ENCODE measurements at places on chromosomes 1 and 21.

DNA sequence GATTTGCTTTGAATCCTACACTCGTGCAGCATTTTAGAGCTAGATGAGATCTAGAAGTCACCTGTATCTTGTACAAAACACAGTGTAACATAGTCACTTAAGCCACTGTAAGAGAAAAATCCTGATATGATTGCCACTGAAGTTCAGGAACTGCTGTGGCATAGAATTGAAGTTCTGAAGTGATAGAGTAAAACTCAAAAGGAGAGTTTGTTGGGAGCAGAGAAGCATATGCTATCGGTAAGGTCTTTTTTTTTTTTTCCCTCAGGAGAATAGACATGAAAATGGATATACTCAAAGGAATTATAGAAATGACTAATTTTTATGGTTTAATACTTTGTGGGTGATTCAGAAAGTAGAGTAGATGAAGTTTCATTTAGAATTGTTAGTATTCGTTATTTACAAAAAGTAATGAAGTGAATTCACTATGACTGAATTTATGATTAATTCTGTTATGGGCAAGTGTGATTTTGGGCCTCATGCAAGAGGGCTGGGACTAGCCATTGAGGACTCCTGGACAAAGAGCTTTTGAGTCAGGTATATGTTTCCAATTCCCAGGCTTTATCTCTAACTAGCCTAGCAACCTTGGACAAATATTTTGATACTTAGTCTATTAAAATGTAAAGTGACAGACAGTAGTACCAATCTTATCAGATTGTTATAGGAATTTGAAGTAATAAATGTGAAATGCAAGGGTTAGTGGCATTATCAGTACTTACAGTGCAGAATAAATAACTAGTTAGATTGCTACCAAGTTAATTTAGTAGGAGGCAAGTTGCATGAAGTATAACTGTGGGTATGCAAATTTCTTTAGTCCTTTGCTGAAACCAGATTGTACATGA, 3.1 kb downstream of the KCTD3 start:
- DNase-seq: no peak

DNA sequence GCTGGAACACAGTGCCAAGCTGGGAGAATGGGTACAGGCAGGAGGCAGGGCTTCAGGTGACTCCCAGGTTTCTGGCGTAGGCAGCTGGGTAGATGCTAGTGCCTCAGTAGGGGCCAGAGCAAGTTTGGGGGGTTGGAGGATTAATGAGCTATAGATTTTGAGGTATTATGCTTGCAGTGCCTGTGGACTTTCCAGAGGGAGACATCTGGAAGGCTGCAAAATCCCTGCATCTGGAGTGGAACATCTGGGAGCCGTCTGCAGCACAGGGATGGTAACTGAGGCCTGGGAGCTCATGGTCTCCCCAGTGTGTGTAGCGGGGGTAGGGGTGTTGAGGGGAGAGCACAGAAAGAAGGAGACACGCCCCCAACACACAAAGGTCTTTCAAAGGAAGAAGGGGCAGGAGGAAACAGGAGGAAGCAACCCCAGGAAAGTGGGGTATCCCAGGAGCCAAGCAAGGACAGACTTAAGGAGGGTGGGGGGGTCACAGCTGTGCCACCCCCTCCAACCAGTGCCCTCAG, 2.2 kb upstream of the PDZK1IP1 start:
- DNase-seq: peak; percentile 45

GRCh38 chr1:115448282-115449044, 110.4 kb upstream of the NGF start:
- DNase-seq: peak; percentile 31

DNA sequence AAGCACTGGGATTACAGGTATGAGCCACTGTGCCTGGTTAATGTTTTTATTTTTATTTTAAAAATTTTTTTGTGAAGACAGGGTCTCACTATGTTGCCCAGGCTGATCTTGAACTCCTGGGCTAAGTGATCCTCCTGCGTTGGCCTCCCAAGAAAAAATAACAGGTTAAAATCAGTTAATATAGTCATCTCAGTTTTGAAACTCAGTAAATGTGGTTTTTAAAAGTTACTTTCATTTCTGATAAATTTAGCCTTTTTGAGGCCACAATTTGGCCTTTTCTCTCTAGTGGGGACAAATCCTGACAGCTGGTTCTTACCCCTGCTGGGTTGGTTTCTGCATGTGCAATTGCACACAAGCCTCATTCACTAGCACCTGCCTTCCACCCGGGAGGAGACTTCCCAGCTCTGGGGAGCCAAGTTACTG, 13.3 kb downstream of the PMF1 start:
- no peak for DNase-seq

- no peak for DNase-seq
These were observed 13.7 kb downstream of the PABPC4 start for GRCh38 chr1:39562886-39563285.

GRCh38 chr1:176575991-176576390, 113.0 kb downstream of the PAPPA2 start:
- DNase-seq: no peak

GRCh38 chr21:15005391-15005790, 59.4 kb downstream of the NRIP1 start:
- DNase-seq: no peak

- DNase-seq: no peak
These were observed 23.2 kb downstream of the TMEM200B start for GRCh38 chr1:29100487-29100886.
